ENCODE measurements at places on chromosomes 3 and 15. TPM values are rescaled to one million over a fixed set of nuclear protein-coding genes. Genes with fewer than 3 reads are reported as not detected.

Gene PLSCR2
- not detected for total RNA-seq

Gene SLC24A5
- total RNA-seq: not detected

Gene GOLGA6L7
- not detected for total RNA-seq

Gene PRTG
- total RNA-seq: 0.45 TPM

Gene EPB42
- total RNA-seq: not detected

Gene TICRR
- total RNA-seq: 0.33 TPM

Gene GOLGA8S
- total RNA-seq: under 0.01 TPM

Gene TMEM158
- 19.3 TPM for total RNA-seq

Gene ANKRD34C
- total RNA-seq: not detected

Gene NR2F2
- total RNA-seq: 15.5 TPM

Gene CHRM5
- total RNA-seq: not detected

Gene KBTBD13
- not detected for total RNA-seq

Gene ACTRT3
- 4.3 TPM for total RNA-seq

Gene CACNA2D2
- total RNA-seq: not detected

Gene LXN
- 152 TPM for total RNA-seq

Gene ACKR2
- 0.41 TPM for total RNA-seq

Gene NDN
- 89.0 TPM for total RNA-seq

Gene SLC22A13
- 0.45 TPM for total RNA-seq

Gene GUCA1C
- not detected for total RNA-seq

Gene ZMYND10
- 0.81 TPM for total RNA-seq

Gene CMTM8
- total RNA-seq: 1.1 TPM

Gene SCG3
- total RNA-seq: not detected

Gene RTP4
- 2.8 TPM for total RNA-seq

Gene KNG1
- not detected for total RNA-seq

Gene HYAL1
- total RNA-seq: 0.90 TPM

Gene SLC7A14
- total RNA-seq: 6.1 TPM

Gene TERC
- total RNA-seq: 124 TPM

Gene PPP1R14D
- not detected for total RNA-seq

Gene SEMA3B
- 9.7 TPM for total RNA-seq

Gene HYKK
- total RNA-seq: 10.2 TPM

Gene ZNF860
- total RNA-seq: 1.2 TPM

Gene WWTR1
- 205 TPM for total RNA-seq

Gene INSYN1
- 1.2 TPM for total RNA-seq

Gene SCAP
- total RNA-seq: 47.7 TPM

Gene SERPINI1
- total RNA-seq: 3.7 TPM

Gene POPDC2
- 1.6 TPM for total RNA-seq

Gene PARP15
- 0.82 TPM for total RNA-seq

Gene ANKUB1
- not detected for total RNA-seq

Gene LRRC2
- 10.1 TPM for total RNA-seq

Gene OR5K2
- not detected for total RNA-seq

Gene ZBTB11
- 23.1 TPM for total RNA-seq
